Smooth muscle cell of trachea (primary cell): ENCODE measurements at places on chromosomes 4 and X. TPM values are rescaled to one million over a fixed set of nuclear protein-coding genes. Genes with fewer than 3 reads are reported as not detected.

F8A2 gene
- 1.7 TPM in 1 of 2 replicates, not detected in the other for total RNA-seq

HELT gene
- total RNA-seq, result not detected in 2 replicates

PSAPL1 gene
- total RNA-seq, result not detected in 2 replicates

CCDC110 gene
- total RNA-seq, result 2.5 and 3.0 TPM in 2 replicates

COL4A5 gene
- 35.1 and 42.5 TPM in 2 replicates for total RNA-seq

CCNB3 gene
- total RNA-seq, result under 0.01 and 0.17 TPM in 2 replicates

ADGRL3 gene
- total RNA-seq, result not detected in 2 replicates

TRIM60 gene
- not detected in 2 replicates for total RNA-seq

NAA11 gene
- total RNA-seq, result not detected in 2 replicates

UCP1 gene
- total RNA-seq, result not detected in 2 replicates

OPRPN gene
- not detected in 2 replicates for total RNA-seq

RAB9A gene
- 37.5 and 38.4 TPM in 2 replicates for total RNA-seq

OTC gene
- total RNA-seq, result 0.15 TPM in 1 of 2 replicates, not detected in the other
